ENCODE measurements at places on chromosomes 2 and 18. TPM values are rescaled to one million over a fixed set of nuclear protein-coding genes. Genes with fewer than 3 reads are reported as not detected.
A peak's percentile ranks its signal among the peaks of the same experiment; 100 is the strongest.

DNA sequence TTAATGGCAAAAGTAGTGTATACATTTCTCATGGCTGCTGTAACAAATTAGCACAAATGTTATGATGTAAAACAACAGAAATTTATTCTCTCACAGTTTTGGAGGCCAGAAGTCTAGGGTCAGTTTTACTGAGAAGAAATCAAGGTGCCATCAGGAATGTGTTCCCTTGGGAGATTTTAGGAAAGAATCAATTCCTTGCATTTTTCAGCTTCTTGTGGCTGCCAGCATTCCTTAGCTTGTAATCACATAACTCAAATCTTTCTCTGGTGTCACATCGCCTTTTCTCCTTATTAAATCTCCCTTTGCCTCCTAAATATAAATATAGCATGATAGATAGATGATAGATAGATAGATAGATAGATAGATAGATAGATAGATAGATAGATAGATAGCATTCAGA is 307.0 kb upstream of the REG3G start:
- H3K36me3 ChIP-seq, result no peaks in the 10 kb centered on the region
- no peaks in the 10 kb centered on the region for H3K27me3 ChIP-seq
- no peaks in the 10 kb centered on the region for H3K4me1 ChIP-seq
- no peak overlapping the region for H3K27ac ChIP-seq
- H3K4me3 ChIP-seq, result no peak overlapping the region
- no peak for DNase-seq

DNA sequence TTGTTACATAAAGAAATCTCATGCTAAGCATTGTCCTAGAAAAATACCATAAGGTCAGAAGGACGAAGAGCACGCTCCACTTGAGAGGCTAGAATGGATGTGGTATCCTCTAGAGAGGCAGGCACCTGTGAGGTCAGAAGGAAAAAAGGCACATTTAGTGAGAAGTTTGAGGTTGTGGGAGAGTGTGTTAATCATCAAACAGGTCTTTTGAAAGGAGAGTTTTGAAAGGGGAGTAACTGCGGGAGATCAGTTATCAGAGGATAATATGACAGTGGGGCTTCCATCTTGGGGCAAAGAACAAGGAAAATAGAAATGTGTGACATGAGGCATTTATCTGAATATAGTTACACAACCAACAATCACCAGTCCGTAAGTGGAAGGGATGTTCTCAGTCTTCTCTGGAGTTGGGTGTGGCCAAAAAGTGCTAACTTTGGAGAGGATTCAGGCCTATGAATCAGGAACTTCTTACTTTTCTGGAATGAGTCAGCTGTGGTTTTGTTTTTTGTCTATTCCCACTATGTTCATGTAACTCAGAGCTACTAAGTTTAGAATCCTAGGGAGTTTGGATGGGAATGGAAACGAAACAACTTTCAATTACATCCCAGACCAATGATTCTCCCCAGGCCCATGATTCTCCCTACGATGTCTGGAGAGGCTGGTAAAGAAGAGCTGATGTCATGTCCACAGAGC is 451.4 kb upstream of the ST6GAL2 start:
- no peak overlapping the region for H3K27ac ChIP-seq
- no peaks in the 10 kb centered on the region for H3K36me3 ChIP-seq
- no peak for DNase-seq
- H3K4me1 ChIP-seq, result peaks cover 3% of the 10 kb centered on the region
- H3K4me3 ChIP-seq, result no peak overlapping the region
- no peaks in the 10 kb centered on the region for H3K27me3 ChIP-seq

GRCh38 chr2:174442546-174443510 is 44.0 kb downstream of the GPR155 start:
- H3K36me3 ChIP-seq, result peaks cover 60% of the 10 kb centered on the region
- H3K27me3 ChIP-seq, result no peaks in the 10 kb centered on the region
- no peak overlapping the region for H3K4me3 ChIP-seq
- no peak for DNase-seq
- peaks cover 12% of the 10 kb centered on the region for H3K4me1 ChIP-seq

DNA sequence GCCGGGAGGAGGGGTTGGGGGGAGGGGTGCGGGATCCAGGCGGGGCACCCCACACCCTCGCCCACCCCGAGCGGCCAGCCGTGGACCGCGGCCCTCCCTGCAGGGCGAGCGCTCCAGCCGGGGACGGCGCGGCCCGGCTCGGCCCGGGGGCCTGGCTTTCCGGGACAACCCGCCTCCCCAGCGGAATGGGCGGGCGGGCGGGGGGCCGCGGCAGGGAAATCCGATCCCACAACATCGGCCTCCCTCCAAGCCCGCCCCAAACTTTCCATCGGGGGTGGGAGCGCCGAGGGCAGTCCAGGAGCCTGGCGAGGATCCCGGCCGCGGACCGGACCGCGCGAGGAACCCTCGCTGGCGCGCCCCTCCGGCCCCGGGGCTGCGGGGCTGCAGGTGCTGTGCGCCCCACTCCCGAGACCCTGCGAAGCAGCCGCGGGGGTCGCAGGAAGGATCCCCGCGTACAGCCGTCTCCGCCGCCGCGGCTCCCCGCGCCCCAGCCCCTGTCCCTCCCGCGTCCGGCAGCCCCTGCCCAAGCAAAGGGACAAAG is 529 bp downstream of the SEMA4C start:
- peak overlapping the region; percentile 65 for H3K4me3 ChIP-seq
- H3K27ac ChIP-seq, result peak overlapping the region; percentile 98
- H3K4me1 ChIP-seq, result peaks cover 90% of the 10 kb centered on the region
- H3K36me3 ChIP-seq, result peaks cover 19% of the 10 kb centered on the region

DNA sequence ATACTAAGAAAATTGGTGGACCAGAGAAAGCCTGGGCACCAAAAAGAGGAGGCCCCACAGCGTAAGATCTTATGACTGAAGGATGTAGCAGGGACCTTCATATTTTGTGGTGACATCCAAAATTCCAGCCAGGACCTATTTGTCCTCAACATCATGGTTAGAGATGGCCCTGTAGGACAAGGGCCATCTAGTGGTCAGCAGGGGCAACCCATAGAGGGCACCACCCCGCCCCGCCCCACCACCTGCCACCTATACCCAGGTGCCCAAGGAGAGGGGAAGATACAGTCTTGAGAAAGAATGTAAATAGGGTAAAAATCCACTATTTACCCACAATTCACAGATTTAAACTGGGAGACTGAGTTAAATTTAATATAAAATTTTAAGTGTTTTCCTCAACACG is 59.6 kb upstream of the TMEM163 start:
- no peak overlapping the region for H3K4me3 ChIP-seq
- H3K27me3 ChIP-seq, result no peaks in the 10 kb centered on the region
- H3K4me1 ChIP-seq, result no peaks in the 10 kb centered on the region
- no peak overlapping the region for H3K27ac ChIP-seq

GRCh38 chr2:10911291-10912075 is at the start of gene KCNF1:
Gene KCNF1, plus strand, starts transcription at chr2:10911934. Its CDS starts 493 bp downstream, at chr2:10912427.
- H3K4me1 ChIP-seq, result peaks cover 13% of the 10 kb centered on the region
- no peak within 1 kb of the TSS for H3K27ac ChIP-seq
- H3K36me3 ChIP-seq, result no peaks in the 10 kb centered on the region
- peak within 1 kb of the TSS; percentile 36 for H3K4me3 ChIP-seq

GRCh38 chr2:107062599-107063220 is 176.7 kb upstream of the ST6GAL2 start:
- H3K27me3 ChIP-seq, result no peaks in the 10 kb centered on the region
- no peak overlapping the region for H3K4me3 ChIP-seq
- H3K27ac ChIP-seq, result no peak overlapping the region
- H3K36me3 ChIP-seq, result no peaks in the 10 kb centered on the region
- no peak for DNase-seq

- no peaks in the 10 kb centered on the region for H3K36me3 ChIP-seq
- DNase-seq, result no peak
- H3K27me3 ChIP-seq, result no peaks in the 10 kb centered on the region
- H3K4me1 ChIP-seq, result no peaks in the 10 kb centered on the region
Observed at GRCh38 chr18:37450434-37451132, 115.0 kb downstream of the CELF4 start.

DNA sequence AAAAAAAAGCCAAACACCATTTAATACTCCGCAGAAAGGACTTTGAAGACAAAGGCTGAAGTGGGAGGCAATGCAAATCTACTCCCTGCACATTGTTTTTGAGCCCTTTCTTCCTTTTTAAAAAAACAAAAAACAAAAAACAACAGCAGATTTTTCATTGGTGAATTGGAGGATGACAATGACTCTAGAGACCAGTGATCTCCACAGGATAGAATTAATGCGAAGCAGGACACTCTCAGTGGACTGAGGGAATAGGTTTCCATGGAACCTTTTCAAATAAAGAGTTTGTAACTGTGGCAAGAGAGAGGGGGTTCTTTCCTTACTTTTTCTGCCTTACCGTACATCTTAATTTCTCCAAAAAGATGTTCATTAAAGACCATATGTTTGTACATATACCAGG is 371.0 kb downstream of the MEIS1 start:
- DNase-seq, result no peak
- H3K27me3 ChIP-seq, result no peaks in the 10 kb centered on the region
- H3K4me3 ChIP-seq, result no peak overlapping the region
- no peak overlapping the region for H3K27ac ChIP-seq

DNA sequence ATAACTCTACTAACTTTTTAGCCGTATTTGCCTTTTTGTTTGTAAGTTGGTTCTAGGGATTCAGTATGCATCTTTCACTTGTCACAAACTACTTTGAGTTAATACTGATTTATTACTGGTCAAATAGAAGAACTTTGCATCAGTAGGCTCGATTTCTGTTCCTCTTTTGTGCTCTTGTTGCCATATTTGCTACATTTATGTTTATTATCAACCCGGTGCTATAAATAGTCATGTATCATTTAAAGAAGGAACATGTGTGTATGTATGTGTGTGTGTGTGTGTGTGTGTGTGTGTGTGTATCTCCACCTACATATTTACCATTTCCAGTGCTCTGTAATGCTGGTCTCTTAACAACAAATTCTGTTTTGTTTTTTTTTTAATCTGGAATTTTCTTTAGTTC is 79.6 kb upstream of the B3GNT7 start:
- no peak overlapping the region for H3K4me3 ChIP-seq
- H3K27ac ChIP-seq, result no peak overlapping the region
- H3K27me3 ChIP-seq, result no peaks in the 10 kb centered on the region
- peaks cover 5% of the 10 kb centered on the region for H3K4me1 ChIP-seq
- DNase-seq, result no peak

GRCh38 chr2:78077633-78078032 is 555.5 kb upstream of the LRRTM4 start:
- no peaks in the 10 kb centered on the region for H3K36me3 ChIP-seq
- no peak overlapping the region for H3K27ac ChIP-seq
- H3K4me1 ChIP-seq, result no peaks in the 10 kb centered on the region
- no peak overlapping the region for H3K4me3 ChIP-seq
- DNase-seq, result no peak

GRCh38 chr2:164954954-164955701 is at the start of gene SLC38A11:
Gene SLC38A11, minus strand, starts transcription at chr2:164955525. Its CDS starts 278 bp downstream, at chr2:164955247.
- no peak within 1 kb of the TSS for H3K27ac ChIP-seq
- H3K27me3 ChIP-seq, result no peaks in the 10 kb centered on the region
- no peak for DNase-seq
- H3K4me3 ChIP-seq, result peak within 1 kb of the TSS; percentile 34

DNA sequence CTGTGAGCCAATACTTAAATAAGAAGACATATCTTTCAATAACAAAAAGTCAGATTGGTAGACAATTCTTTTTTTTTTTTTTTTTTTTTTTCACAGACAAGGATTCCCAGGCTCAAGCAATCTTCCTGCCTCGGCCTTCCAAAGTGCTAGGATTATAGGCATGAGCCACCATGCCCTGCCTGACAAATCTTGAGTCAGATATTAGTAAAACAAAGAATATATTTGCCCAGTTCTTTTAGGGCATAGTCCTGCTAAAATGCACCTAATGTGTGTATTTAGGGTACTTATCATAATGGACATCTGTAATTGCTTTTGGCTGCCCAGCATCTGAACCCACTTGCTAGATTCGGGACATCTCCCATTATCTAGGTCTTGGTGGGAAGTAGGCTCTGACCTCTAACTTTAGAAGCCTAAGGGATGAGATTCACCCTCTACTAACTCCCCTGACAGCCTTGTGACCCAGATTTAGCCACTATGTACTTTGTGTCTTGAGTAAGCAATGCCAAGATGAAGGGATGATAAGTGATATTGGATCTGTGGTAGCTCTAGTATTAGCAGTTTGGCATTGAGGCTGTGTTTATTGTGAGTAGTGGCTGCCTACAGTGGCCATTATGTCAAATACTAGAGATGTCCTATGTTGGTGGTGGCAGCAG is 18.5 kb upstream of the PSME4 start:
- no peaks in the 10 kb centered on the region for H3K27me3 ChIP-seq
- no peaks in the 10 kb centered on the region for H3K36me3 ChIP-seq
- DNase-seq, result no peak
- H3K4me3 ChIP-seq, result no peak overlapping the region

- H3K27me3 ChIP-seq, result peaks cover 80% of the 10 kb centered on the region
- H3K27ac ChIP-seq, result no peak overlapping the region
- no peak overlapping the region for H3K4me3 ChIP-seq
- no peak for DNase-seq
Observed at GRCh38 chr2:120524174-120524573, 178.2 kb downstream of the INHBB start.

DNA sequence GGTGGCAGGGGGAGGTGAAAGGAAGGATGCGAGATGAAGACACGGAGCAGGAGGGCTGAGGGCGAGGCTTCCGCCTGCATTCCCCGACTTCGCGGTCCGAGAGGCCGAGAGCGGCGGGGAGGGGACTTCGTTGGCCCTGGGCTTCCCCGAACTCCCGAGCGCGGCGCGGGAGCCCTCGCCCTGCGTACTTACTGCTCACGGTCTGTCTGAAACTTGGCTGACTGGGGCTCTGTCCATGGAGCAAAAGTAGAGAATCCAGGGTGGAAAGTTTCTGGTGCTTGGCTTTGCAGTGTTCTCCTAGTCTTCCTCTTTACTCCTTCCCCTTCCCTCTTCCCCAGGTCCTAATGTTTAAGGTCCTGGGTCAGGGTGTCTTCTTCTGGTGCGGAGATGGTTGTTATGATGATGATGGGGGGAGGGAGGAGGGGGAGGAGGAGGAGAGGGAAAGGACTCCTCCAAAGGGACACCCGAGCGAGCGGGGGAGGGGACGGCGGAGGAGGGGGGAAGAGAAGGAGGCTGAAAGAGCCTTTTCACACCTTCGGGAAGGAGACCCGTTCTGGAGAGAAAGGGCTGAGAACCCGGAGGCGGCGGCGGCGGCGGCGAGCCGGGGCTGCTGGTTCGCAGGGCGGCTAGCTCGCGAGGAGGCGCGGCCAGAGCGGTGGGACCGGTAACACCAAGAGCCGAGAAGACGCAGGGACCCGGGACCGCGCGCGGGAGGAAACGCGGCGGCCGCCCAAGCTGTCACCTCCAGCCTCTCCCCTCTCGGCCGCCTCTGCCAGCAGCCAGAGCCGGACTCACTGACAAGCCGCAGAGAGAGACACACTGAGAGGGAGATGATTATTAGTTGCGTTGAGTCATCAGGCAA is at the start of gene SATB2:
TSS of gene SATB2 (minus strand) at position 793 of the 862 bp plus-strand sequence. CDS start 1,902 bp downstream, outside the sequence.
- peaks cover 91% of the 10 kb centered on the region for H3K27me3 ChIP-seq
- peaks cover 20% of the 10 kb centered on the region for H3K4me1 ChIP-seq
- DNase-seq, result no peak
- H3K4me3 ChIP-seq, result peak within 1 kb of the TSS; percentile 89
- H3K36me3 ChIP-seq, result no peaks in the 10 kb centered on the region

GRCh38 chr2:229740279-229740678 is 25.9 kb upstream of the DNER start:
- no peaks in the 10 kb centered on the region for H3K4me1 ChIP-seq
- no peaks in the 10 kb centered on the region for H3K36me3 ChIP-seq

Gene PRSS56
- total RNA-seq, result not detected

Gene LINC00305
- not detected for total RNA-seq

Gene NRP2
- 14.7 TPM for total RNA-seq

Gene SLC5A7
- total RNA-seq, result not detected

Gene TANC1
- 29.4 TPM for total RNA-seq

Gene STPG4
- total RNA-seq, result not detected

Gene KCNK3
- 0.73 TPM for total RNA-seq

Gene KCNG2
- total RNA-seq, result 0.19 TPM

Gene CD8B2
- total RNA-seq, result 0.19 TPM

Gene MAP4K3
- 12.6 TPM for total RNA-seq

Gene UGT1A5
- 9.7 TPM for total RNA-seq

Gene ATP6V1C2
- total RNA-seq, result 17.3 TPM

Gene NCKAP5
- 4.5 TPM for total RNA-seq

Gene LPIN1
- 49.2 TPM for total RNA-seq

Gene CAPN14
- total RNA-seq, result 316 TPM
